Renal cortical epithelial cell (primary cell): ENCODE measurements at places on chromosomes 6 and 20. TPM values are rescaled to one million over a fixed set of nuclear protein-coding genes. Genes with fewer than 3 reads are reported as not detected.

The ECT2L gene
- total RNA-seq: 0.10 TPM in 1 of 2 replicates, not detected in the other

- DNase-seq: peak; percentile 50
Measured at GRCh38 chr20:11766961-11767360, 150.7 kb upstream of the BTBD3 start.

The SYNDIG1 gene
- total RNA-seq: 0.05 TPM in 1 of 2 replicates, not detected in the other

- peak; percentile 49 for DNase-seq
Measured at GRCh38 chr6:161696801-161697200, 422.9 kb upstream of the AGPAT4 start.

The OR2J3 gene
- total RNA-seq: not detected in 2 replicates

The CARMIL1 gene
- 37.0 and 55.7 TPM in 2 replicates for total RNA-seq

DNA sequence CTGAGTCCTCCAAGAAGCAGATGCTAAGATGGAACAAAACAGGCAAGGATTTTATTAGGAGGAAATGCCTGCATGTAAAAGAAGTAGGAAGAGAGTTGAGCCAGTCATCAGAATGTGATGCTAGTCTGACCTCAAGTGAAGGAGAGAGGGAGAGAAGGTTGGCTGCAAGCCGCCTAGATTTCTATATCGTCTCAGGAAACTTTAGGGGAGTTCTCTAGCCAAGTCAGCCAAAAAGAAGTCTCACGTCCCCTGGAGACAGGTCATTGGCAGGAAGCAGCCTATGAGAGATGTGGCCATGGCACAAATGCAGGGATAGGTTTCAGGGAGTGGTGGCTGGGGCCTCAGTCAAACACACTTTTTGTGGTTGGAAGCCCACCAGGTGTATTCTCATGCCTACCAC is 378.0 kb downstream of the CD109 start:
- DNase-seq: no peak

The VGLL2 gene
- 0.17 TPM in 1 of 2 replicates, not detected in the other for total RNA-seq

- no peak for DNase-seq
Measured at GRCh38 chr20:61306937-61307475, 54.9 kb downstream of the CDH4 start.

The BMP7 gene
- 0.10 TPM in 1 of 2 replicates, not detected in the other for total RNA-seq

- peak; percentile 92 for DNase-seq
Measured at GRCh38 chr6:26017632-26017966, 55.0 kb downstream of the TRIM38 start.

DNA sequence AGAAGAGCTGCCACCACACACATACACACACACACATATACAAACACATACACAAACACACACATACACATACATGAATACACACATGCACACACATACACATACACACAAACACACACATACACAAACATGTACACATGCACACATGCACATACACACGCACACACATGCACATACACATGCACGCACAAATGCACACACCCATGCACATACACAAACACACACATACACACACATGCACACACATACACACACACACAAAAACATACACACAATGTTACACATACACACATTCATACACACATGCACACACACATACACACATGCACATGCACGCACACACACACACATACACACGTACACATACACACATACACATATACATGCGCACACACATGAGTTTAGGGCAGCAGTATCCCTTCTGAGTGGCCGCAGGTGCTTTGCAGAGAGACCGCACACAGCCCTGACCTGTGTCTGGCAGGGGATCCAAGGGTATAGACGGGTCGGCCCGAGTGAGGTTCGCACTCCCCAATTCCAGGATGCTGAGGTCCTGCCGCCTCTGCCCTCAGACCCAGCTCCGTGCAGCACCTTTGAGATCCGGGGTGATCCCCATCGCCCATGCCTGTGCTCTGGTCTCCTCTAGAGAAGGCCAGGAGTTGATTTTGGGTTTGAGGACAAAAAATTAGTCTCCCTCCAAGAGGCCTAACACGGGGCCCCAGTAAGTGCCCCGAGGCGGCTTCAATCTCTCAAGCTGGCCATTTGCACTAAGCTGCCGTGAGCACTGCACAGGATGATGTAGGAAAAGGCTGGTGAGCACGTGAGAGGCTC is 56.8 kb downstream of the TMEM242 start:
- DNase-seq: no peak

DNA sequence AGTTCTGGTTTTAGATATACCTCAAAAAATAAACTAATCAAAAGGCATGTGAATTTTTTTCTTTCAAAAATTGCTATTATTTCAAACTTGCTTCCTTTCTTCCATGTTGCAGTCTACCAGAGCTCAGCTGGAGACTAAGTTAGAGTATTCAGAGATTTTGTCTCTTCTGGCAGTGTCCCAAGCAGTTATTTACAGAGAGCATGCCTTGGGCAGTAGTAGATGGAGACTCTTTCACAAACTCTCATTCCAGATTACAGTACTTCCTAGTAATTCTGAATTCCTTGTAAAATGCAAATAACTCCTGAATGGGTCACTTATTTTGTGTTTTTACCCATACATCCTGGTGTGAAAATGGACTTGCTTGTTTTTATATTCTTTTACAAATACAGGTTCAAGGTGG is 703.4 kb downstream of the EPHA7 start:
- DNase-seq: peak; percentile 50

The PFDN4 gene
- 82.6 and 223 TPM in 2 replicates for total RNA-seq
